ENCODE measurements at places on chromosomes 4 and X.

- DNase-seq, result peak; percentile 83
These were observed at the start of gene C4orf33 for GRCh38 chr4:129095811-129096454. TSS of gene C4orf33 (plus strand) at chr4:129096152. CDS start at chr4:129102611, 6,459 bp downstream.

- no peak for DNase-seq
These were observed 65.7 kb downstream of the CLCN5 start for GRCh38 chrX:49988143-49988542.

- DNase-seq, result peak; percentile 62
These were observed 77.1 kb upstream of the EPHA5 start for GRCh38 chr4:65747386-65747785.

DNA sequence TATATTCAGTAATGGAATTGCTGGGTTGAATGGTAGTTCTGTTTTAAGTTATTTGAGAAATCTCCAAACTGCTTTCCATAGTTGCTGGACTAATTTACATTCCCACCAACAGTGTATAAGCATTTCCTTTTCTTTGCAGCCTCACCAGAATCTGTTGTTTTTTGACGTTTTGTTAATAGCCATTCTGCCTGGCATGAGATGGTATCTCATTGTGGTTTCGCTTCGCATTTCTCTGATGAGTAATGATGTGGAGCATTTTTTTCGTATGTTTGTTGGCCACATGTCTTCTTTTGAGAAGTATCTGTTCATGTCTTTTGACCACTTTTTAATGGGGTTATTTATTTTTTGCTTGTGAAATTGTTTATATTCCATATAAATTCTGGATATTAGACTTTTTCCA lies 13.6 kb upstream of the MAGED4B start:
- peak; percentile 34 for DNase-seq

- no peak for DNase-seq
These were observed 63.3 kb upstream of the RXFP1 start for GRCh38 chr4:158458271-158458895.

- DNase-seq, result peak; percentile 43
These were observed 687 bp downstream of the CDK16 start for GRCh38 chrX:47218920-47219815.

DNA sequence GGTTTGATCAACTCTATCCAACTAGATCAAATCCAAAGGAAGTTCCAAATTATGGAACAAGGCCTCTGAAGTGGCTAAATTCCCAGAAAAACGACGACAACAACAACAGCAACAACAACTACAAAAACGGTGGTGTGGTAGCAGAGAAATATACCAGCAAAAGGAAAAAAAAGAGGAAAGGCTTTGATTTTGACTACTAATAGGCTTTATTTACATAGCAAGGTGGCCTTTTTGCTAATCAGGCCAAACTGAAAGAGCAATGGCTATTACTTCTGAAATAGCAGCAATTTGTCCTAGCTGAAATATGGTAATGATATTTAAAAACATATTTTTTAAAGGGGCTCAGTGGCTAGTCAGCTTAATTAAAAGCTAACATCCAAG lies 40.8 kb upstream of the TMPRSS11E start:
- DNase-seq, result no peak

DNA sequence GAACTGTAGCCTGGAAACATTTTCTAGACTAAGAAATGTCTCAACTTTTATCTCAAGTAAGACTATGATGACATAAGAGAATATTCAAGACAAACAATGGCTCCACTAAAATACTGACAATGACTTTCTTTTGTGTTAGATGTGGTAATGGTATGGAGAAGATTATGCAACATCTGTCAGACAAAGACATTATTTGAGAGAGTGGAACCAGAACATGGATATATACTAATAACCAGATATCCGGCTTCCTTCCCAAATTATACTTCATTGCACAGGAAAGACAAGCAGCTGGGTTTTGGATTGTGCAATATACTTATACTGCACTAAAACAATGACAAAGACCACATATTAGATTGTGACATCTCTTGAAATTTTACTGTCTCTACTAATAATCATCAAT lies 290.8 kb upstream of the GIMD1 start:
- DNase-seq, result no peak

DNA sequence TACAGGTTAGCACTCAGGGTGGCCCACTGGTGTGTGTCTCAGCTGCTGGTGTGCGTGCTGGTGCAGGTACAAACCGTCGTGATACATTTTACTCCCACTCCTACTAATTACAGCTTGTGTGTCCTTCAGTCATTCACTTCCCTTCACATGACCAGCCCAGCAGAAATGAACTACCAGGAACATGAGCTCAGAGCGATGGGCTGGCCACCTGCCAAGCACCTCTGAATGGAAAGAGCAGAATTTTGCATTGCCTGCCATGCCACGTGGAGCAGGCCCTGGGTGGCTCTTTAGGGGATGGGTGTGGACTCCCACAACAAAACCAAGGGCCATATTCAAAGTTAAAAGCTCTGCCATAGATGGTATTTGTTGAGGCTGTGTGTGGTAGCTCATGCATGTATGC lies 58.9 kb upstream of the PGM2 start:
- peak; percentile 13 for DNase-seq

- peak; percentile 57 for DNase-seq
These were observed 198.7 kb downstream of the TMA16 start for GRCh38 chr4:163693211-163693610.

GRCh38 chr4:51831133-51831532 lies 11.8 kb upstream of the DCUN1D4 start:
- peak; percentile 56 for DNase-seq

GRCh38 chr4:144910723-144911122 lies 187.3 kb downstream of the ANAPC10 start:
- no peak for DNase-seq

GRCh38 chr4:117425636-117426035 lies 340.3 kb upstream of the TRAM1L1 start:
- no peak for DNase-seq

GRCh38 chr4:176425035-176425434 lies 105.3 kb downstream of the SPCS3 start:
- peak; percentile 61 for DNase-seq

- no peak for DNase-seq
These were observed 28.6 kb downstream of the CDS1 start for GRCh38 chr4:84611531-84611930.

- peak; percentile 35 for DNase-seq
These were observed 2.8 kb upstream of the CLCN5 start for GRCh38 chrX:49919617-49920016.

DNA sequence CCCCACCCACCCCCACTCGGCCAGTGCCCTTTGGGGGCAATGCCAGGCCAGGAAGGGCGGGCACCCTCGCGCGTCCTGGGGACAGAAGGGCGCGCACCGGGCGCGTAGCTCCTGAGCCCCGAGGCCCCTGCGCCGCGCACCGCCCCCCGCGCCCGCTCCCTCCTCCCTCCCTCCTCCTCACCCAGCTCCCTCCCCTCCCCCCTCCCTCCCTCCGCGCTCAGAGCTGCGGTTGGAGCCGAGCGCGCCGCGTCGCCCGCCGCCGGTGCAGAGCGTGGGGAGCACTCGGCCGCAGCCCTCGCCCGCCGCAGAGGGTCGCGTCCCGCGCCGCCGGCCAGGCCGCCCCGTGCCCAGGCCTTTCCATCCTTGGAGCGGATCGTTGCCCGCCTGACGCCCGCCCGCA lies at the start of gene ATP2B3:
Gene ATP2B3, plus strand, starts transcription at position 220 of the 400 bp plus-strand sequence. CDS start 18,606 bp downstream, outside the sequence.
- DNase-seq, result no peak

DNA sequence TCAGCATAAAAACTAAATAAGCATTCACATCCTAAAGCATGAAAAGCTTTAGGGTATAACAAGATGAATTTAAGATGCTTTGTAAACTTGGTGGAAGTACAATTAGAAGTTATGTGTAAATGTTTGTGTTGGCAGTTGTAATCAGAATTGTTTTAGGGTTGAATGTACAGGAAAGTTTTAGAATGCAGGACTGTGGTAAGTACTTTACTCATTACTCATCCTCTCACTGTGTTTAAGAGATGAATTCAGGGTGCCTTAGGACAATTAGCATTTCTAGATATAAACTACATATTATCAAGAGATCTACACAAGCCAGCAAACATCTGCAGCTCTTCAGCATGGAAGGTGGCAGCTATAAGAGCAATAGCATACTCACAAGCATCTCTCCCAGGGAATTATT lies 77.5 kb upstream of the ELOVL6 start:
- peak; percentile 25 for DNase-seq

DNA sequence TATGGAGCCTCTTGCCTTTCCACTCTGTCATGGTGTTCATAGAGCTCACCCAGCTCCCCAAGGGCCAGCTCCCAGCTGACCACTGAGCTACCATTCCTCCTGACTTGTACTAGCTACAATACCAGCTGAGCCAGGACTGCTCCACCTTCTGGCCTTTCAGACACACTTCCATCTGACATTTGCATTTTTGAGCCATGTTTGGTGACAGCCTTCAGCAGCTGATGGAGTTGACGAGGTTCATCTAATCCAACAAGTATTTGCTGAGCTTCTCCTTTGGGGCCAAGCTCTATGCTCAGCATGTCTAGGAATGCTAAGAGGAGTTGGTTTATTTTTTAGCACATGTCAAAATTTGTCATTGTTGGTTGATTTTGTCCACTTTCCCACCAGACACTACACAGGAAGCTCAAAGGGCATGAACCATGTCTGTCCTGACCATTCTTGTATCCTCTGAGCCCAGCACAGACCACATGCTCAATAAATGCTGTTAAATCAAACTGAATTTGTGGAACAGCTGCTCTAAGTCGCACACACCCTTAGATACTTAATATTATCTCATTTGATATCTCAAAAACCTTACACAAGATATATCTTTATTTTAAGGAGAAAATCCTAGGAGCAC lies 142.6 kb upstream of the PPARGC1A start:
- DNase-seq, result peak; percentile 28

GRCh38 chrX:102846544-102847236 lies 90.4 kb upstream of the RAB40AL start:
- peak; percentile 85 for DNase-seq

DNA sequence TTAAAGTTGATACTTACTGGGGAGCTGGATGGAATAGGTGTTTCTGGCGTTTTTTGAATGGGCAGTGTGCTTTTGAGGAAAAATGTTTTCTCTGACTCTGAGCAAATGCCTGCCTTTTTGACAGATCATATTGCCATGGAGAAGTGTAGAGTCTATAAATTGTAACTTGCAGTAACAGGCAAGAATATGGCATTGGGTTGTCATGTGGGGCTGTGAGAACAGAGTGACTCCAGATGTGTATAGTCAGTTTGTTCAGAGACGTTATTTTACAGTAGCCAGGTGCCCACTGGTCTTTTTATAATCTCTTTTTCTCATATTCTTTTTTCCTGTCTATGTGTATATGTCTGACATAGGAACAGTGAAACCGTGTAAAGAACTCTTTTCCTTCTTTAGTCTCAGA lies 40.8 kb downstream of the RAPGEF2 start:
- no peak for DNase-seq

- DNase-seq, result peak; percentile 41
These were observed 768 bp downstream of the MID2 start for GRCh38 chrX:107826238-107827029.

DNA sequence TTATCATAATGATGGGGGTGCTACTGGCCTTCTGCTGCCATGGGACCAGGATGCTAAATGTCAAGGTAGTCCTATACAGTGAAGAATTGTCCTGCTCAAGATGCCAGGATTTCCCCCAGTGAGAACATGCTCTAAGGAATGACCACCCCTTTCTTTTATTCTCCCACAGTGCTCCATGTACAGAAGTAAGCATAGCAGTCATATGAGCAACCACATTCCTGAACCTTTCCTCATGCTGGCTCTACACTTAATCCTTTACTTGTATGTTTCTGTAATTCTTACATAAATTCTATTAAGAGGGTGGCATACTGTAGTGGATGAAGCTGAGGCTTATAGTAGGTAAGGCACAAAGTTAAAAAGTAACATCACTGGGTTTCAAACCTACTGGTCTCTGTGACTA lies 20.2 kb downstream of the CYP2U1 start:
- DNase-seq, result peak; percentile 82

GRCh38 chrX:122269243-122269781 lies 914.8 kb upstream of the GRIA3 start:
- DNase-seq, result no peak

GRCh38 chr4:15912961-15913630 lies 25.4 kb downstream of the FGFBP1 start:
- peak; percentile 40 for DNase-seq

GRCh38 chr4:141155586-141155985 lies 22.3 kb upstream of the RNF150 start:
- DNase-seq, result no peak

DNA sequence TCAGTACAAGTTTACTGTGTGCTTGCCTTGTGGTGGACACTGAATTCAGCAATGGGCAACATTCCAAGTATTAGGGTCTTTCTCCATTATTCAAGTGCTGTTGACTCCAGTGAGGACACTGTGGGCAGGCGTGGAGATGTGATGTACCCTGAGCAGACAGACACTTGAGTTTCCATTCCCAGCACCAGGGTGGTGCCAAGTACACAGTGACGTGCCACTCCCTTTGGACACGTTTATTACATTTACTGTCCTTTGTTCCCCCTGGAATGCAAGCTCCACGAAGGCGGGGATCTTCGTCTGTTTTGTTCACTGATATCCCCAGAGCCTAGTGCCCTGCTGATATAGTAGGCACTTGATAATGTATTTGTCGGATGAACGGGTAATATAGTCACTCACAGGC lies 130.6 kb upstream of the STX18 start:
- DNase-seq, result no peak

DNA sequence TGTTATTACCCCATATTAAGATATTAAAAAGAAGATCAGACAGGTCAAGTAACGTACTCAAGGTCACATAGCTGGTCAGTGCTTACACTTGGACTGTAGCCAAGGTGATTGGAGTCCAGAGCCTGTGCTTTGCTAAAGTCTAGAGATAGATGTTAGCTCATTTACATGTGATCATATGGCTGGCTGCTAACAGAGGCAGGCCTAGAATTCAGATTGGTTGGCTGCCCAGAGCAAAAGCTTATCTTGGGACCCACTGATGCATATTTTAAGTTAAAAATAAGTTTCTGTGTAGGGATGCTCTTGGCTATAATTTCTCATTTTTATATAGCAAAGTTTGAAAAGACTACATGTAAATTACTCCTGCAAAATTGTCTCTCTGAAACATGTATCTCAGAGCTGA lies 18.1 kb upstream of the EXOC1L start:
- no peak for DNase-seq

- DNase-seq, result no peak
These were observed 74.3 kb downstream of the DCHS2 start for GRCh38 chr4:154417373-154417673.

GRCh38 chr4:145865274-145865941 lies 73.2 kb downstream of the ZNF827 start:
- DNase-seq, result no peak

DNA sequence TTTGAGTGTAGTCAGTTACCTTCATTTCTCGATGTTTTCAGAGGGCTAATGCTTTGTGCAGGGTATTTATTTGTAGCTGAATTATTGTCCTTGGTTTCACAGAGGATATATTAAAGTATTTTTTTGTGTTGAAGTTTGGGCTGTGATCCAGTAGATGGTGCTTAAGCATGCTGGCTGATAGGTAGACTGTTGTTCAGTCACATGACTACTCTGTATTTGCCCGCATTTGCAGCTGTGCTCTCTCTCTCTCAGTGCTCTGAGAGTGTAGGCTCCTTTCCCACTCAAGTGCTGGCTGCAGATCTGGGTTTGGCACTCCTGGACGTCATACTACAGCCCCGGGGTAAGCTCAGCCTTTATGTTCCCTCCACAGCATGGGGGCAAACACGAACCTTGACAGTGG lies 21.7 kb downstream of the RAB40AL start:
- peak; percentile 42 for DNase-seq
